ENCODE measurements at places on chromosomes 1 and 21. TPM values are rescaled to one million over a fixed set of nuclear protein-coding genes. Genes with fewer than 3 reads are reported as not detected.

DNA sequence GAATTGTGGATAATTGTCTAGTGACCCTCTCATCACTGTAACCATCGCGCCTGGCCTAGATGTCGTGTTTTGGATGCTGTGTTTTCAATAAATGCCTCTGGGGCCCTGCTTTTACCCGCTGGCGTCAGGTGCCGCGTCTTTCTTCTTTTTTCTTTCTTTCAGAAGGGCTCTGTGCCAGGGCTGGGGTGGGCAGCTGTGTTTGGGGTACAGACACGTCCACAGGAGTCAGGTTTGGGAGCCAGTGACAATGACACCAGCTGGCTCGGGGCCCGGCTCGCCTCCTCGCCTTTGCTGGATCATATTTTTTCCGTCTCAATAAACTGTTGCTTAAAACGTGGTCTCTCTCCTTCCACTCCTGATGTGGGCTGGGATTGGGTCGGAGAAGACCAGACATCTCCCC, 16.1 kb downstream of the TMEM201 start:
- no peak overlapping the region for H3K27ac ChIP-seq
- no peaks in the 10 kb centered on the region for H3K36me3 ChIP-seq
- no peak for DNase-seq
- no peaks in the 10 kb centered on the region for H3K27me3 ChIP-seq
- no peaks in the 10 kb centered on the region for H3K4me1 ChIP-seq

DNA sequence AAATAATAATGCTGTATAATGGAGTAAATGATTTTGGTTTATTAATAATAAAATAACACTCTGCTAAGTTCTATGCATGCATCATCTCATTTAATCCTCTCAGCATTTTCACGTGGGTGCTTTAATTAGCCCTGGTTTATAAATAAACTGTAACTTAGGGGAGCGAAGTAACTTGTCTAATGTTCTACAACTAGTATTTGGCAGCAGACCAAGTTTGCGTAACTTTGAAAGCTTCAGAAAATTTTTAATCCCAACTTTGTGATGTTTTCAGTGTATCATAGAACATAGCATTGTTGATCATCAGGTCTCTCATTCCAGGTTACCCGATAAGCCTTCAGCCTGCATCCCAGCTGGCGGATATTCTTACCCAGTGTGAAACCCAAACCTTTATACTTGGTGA, 322.4 kb upstream of the SGIP1 start:
- H3K27me3 ChIP-seq, result no peaks in the 10 kb centered on the region
- H3K4me1 ChIP-seq, result no peaks in the 10 kb centered on the region
- no peak overlapping the region for H3K4me3 ChIP-seq
- DNase-seq, result no peak

- no peak overlapping the region for H3K4me3 ChIP-seq
- H3K27ac ChIP-seq, result no peak overlapping the region
- H3K36me3 ChIP-seq, result no peaks in the 10 kb centered on the region
- DNase-seq, result no peak
Observed at GRCh38 chr1:19615438-19615837, 28.7 kb upstream of the NBL1 start.

GRCh38 chr1:226444901-226445300, 37.0 kb upstream of the PARP1 start:
- H3K27ac ChIP-seq, result no peak overlapping the region
- no peaks in the 10 kb centered on the region for H3K36me3 ChIP-seq
- DNase-seq, result no peak

- no peak overlapping the region for H3K27ac ChIP-seq
- no peaks in the 10 kb centered on the region for H3K27me3 ChIP-seq
- H3K36me3 ChIP-seq, result no peaks in the 10 kb centered on the region
Observed at GRCh38 chr1:182139496-182139895, 78.0 kb upstream of the ZNF648 start.

- no peaks in the 10 kb centered on the region for H3K27me3 ChIP-seq
- H3K4me3 ChIP-seq, result no peak overlapping the region
- no peak for DNase-seq
- no peak overlapping the region for H3K27ac ChIP-seq
- no peaks in the 10 kb centered on the region for H3K36me3 ChIP-seq
Observed at GRCh38 chr1:170520601-170521000, 11.4 kb upstream of the GORAB start.

DNA sequence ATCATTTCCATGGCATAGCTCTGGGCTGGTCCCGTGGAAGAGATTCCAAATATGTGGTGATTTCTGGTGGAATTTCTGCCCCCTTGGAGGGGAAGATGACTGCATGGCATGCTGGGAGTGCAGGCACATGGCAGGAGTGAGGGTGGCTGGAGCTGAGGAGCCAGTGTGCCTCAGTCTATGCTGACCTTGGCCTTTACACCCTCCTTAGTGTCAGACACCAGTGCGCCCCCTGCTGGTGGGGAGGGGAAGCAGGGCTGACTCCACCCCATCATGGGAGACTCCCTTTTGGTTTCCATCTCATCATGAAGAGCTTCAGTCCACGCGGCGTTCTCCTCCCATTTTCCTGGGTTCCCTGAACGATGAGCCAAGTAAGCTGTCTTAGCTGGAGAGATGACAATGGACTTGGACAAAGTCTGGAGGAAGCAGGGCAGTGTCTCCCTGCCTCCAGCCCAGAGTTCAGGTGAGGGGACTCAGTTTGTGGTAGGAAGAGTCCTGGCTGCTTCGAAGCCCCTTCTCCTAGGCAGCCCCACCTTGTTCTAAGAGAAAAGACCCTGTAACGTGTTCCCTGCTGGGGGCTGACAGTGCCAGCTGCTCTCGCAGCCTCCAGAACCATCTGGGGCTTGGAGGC, 10.3 kb downstream of the ALX3 start:
- H3K4me3 ChIP-seq, result no peak overlapping the region
- H3K27ac ChIP-seq, result no peak overlapping the region
- H3K4me1 ChIP-seq, result no peaks in the 10 kb centered on the region
- peak; percentile 53 for DNase-seq

- no peak overlapping the region for H3K4me3 ChIP-seq
- no peaks in the 10 kb centered on the region for H3K36me3 ChIP-seq
- peaks cover 30% of the 10 kb centered on the region for H3K4me1 ChIP-seq
Observed at GRCh38 chr1:2206813-2207487, 12.4 kb upstream of the FAAP20 start.

DNA sequence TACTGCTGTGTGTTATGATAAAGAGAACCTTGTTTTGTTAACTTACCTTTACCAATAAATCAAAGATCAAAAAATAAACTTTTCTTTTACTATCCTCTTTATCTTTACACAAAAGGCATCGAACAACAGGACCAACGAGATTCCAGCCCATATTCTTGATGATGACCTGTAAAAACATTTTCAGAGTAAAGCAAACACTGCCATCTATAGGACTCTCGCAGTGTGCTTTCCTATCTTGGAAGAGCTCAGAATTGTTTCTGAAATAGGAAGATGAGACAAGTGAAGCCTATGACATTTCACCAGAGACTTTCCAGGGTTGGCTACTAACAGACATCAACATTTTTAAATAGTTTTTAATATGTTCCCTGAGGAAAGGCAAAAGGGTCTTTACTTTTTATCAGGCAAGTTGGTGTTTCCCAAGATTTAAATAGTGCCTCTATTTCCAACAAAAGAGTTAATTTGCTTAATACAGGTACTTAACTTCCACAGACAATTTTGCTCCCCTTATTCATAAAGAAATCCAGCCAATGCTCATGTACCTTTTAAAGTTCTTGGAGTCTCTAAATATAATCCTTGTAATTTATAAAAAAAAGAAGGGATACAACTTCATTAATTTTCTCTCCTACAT, 7.3 kb downstream of the GLMN start:
- H3K27me3 ChIP-seq, result no peaks in the 10 kb centered on the region
- H3K36me3 ChIP-seq, result peaks cover 19% of the 10 kb centered on the region
- DNase-seq, result peak; percentile 64

- no peak overlapping the region for H3K27ac ChIP-seq
- no peak overlapping the region for H3K4me3 ChIP-seq
- no peaks in the 10 kb centered on the region for H3K4me1 ChIP-seq
- no peaks in the 10 kb centered on the region for H3K36me3 ChIP-seq
Observed at GRCh38 chr1:26498894-26499293, 26.7 kb downstream of the HMGN2 start.

GRCh38 chr1:209775678-209776077, 8.7 kb downstream of the C1orf74 start:
- H3K27ac ChIP-seq, result no peak overlapping the region
- no peak for DNase-seq
- no peaks in the 10 kb centered on the region for H3K36me3 ChIP-seq
- peaks cover 11% of the 10 kb centered on the region for H3K27me3 ChIP-seq
- H3K4me1 ChIP-seq, result no peaks in the 10 kb centered on the region

DNA sequence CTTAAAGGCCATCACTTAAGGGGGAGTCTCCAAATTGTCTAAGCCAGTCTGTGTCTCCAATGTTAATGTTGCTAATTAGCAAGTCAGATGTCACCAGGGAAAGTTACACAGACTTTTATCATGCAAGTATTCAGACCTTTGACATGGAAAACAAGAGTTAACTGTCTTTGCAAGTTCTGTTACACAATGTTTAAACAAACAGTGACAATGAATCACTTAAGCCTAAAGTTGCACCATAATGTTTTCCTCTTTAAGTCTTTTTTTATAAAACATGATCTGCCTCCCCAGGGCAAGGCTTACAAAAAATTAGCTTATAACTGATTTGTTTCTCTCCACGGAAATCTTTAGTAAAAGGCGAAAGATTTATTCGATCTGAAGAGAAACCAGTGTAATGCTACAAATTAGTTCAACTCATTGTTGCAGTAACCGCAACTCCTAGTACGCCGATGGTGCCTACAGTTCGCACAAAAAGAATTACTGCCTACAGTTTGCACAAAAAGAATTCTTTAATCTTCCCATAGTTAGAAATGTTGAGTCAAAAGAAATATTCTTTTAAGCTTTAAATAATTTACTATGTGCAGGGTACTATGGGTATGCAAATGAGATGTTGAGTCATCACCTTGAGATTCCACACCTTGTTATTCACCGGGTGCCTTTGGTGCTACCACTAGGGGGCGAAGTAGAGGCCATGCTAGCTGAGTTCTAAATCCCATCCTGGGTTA, 45.3 kb downstream of the HHAT start:
- H3K36me3 ChIP-seq, result no peaks in the 10 kb centered on the region
- H3K27me3 ChIP-seq, result no peaks in the 10 kb centered on the region
- H3K4me1 ChIP-seq, result peaks cover 28% of the 10 kb centered on the region
- peak; percentile 88 for DNase-seq

DNM3 gene
- 1.2 TPM for total RNA-seq

OVAAL gene
- not detected for total RNA-seq

TINAGL1 gene
- total RNA-seq, result not detected

ATAD3C gene
- not detected for total RNA-seq

RNU1-3 gene
- under 0.01 TPM for total RNA-seq

RNU1-1 gene
- under 0.01 TPM for total RNA-seq

RAB7B gene
- total RNA-seq, result 0.22 TPM

All from neural progenitor cell (in vitro differentiated cells).